ENCODE measurements at places on chromosomes 1 and 21. TPM values are rescaled to one million over a fixed set of nuclear protein-coding genes. Genes with fewer than 3 reads are reported as not detected.

DNA sequence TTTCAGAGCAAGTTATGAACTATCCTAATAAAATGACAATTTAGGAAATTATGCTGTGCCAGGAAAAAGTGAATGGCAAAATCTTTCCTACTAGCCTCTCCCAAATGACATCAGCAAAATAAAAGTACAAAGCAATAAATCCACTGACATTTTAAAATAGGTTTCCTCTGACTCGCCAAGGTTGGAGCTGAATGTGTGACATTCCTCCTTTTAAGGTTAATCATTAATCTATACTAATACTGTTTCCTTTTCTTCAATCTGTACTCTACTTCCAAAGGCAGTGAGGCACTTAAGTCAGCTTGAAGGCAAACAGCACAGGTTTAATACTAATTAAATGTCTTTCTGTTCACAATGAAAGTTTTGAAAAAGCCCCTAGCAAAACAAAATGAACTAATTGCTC lies 15.7 kb downstream of the RNF19B start:
- no peak for DNase-seq

DNA sequence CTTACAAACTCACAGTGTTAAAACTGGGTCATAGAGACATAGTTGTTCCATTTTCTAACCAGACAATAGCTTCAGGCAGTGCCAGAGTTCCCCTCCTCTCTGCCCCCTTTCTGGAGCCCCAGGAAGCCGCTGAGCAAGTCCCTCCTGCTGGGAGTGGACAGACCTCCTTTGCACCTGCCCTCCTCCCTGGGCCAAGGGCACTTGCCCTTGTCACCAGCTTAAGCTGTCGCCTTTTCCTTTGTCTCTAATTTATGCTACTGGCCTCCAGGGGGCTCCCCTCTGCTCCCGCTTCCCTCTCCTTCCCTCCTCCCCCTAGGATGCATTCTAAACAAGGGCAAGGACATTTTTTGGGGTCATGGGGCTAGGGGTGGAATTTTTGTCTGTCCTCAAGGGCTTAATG lies 182.4 kb downstream of the MIS18A start:
- no peak for DNase-seq

GBP4 gene
- total RNA-seq, result 8.3 TPM

DNA sequence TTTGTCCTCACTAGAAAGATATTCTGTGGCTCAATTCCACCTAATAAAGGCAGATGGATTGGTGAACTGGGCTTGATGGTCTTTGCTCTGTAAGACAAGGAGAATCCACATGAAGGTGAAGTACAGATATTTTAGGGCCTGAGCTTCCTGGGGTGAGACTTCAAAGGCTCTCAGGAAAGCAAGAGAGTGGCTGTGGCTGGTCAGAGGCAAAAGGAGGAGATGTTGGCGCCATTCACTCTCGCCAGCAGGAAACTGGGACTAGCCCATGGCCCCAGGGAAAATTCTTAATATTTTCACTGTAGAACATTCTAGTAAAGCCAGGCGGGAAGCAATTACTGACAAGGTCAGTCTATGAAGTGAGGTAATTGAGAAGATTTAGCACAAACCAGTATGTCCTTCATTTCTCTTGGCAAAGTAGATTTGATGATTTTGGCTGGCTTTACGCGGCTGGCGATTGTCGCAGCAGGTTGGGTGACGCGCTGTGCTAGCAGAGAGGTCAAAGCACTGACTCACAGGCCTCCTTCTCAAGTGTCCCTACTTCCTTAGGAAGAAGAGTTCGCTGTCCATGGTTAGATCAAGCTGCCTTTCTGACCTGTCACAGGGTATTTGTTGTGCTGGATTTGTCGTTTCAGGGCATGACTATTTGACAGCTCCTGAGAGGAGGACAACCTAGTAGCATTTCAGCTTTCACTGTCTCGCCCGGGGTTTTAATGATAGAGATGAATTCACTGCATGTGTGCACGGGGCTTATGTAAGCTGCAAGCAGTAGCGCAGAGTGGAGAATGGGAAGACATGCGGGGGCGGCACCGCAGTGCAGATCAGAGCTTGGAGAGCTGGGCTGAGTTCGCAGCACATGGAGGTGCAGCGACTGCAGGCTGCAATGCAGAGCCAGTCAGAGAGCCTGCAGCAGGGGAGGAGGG lies 32.7 kb downstream of the XCL1 start:
- DNase-seq, result peak; percentile 76

HES2 gene
- total RNA-seq, result 0.17 TPM

DNA sequence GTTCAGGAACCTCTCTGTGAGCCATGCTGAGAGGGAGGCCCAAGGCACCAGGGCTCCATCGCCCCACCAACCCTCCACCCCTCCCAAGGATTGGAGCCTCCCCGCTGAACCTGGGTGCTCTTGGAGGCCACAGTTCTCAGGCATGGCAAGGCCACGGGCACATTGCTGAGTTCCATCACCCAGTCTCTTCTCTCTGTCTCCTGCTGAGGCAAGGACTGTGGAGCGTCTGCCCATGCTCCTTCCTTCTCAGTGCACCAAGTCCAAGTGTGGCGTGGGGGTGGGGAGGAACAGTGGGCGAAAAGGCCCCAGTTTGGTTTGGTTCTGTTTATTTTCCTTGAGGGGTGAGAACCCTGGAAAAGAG lies 2.8 kb upstream of the KNCN start:
- no peak for DNase-seq

TMEM52 gene
- 0.74 TPM for total RNA-seq

DNA sequence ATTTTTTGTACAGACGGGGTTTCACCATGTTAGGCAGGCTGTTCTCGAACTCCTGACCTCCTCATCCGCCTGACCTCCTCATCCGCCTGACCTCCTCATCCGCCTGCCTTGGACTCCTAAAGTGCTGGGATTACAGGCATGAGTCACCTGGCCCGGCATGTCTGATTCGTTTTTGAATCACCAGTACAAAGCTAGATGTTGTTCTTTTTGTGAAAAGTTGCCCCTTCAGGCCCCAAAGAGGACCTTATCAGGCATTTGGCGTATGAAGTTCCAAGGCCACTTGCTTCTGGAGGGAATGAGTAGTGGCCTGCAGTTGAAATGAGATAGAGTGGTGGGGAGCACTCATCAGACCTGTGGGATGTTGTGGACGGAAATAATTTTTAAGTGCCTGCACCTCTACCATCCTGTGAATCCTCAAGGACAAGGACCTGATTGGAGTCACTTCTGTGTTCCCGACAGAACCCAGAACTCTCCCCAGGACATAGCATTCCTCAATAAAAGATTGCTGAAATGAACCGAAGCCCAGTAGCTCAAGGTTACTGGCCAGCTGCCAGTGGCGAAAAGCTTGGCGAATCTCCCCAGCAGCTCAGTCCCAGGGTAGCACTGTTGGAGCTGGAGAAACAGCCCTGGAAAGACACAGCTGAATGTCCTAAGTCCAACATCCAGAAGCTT lies 50.1 kb downstream of the NDUFS5 start:
- peak; percentile 84 for DNase-seq

GRCh38 chr1:20615946-20616846 lies 17.1 kb upstream of the PINK1 start:
- DNase-seq, result peak; percentile 76

DNA sequence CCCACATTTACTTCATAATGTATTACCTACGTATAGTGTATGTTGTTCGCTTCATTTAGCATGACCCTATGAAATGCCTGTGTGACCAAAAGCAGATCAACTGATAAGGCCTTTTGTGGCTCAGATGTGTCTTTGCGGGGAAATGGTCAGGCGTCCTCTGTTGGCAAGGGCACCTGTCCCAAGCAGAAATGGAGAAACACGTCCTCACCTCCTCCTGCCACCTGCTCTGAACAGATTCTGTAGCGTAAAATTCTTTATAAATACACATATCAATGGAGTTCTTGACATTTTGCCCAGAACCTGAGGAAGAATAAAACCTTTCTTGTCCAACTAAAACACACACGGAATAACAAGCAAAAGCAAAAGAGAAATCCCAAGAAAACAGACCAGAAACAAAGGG lies 417.9 kb downstream of the KIF26B start:
- DNase-seq, result no peak

DNA sequence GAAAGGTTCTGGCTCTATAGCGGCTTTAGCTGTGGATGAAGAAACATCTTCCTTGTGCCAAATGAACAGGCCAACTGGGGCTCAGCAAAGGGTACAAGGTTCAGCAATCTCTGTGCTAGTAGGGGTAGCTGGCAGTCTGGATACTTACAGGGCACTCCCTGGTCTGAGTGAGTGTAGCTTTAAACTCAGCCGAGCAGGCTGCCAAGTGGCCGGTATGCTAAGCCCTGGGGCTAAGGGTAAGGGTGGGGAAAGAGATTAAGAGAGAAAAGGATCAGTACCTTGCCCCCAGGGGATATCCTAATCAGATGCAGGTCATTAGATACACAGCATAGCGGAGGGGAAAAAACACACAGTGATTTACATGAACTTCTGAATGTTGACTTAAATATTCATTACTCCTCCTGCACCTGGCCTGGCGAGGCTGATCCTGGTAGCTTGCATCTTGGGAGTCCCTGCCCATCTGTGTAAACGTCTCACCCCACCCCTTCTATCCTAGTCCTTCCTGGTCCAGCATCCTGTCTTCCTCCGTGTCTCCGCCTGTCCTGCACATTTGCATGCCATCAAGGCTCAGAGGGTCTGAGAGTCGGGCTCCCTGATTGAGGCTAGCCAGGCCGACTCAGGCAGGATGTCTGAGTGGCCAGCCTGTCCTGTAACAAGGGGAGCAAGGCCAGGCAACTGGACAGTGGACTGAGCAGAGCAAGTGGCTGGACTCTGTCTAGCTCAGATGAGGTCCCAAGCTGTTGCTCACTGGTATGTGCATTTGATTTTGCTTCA lies 39.5 kb upstream of the CNTN2 start:
- no peak for DNase-seq

DNA sequence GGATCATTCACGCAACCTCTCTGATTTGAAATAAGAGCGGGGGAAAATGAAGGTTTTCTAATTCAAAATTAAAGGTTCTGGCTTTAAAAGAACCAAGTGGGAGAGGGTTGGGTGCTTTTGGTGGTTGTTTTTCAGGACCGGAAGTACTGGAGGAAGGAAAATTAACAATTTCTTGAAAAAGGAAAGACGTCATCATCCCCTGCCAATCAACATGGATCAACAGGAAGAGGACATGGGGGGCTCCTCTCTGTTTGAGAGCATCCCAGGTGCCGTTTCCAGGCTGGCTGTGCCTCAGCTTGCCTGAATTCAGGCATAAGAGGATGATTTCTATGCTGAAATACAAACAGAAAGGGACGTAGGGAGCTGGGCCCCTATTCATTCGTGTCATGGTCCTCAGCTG lies 21.6 kb upstream of the NID1 start:
- no peak for DNase-seq

- no peak for DNase-seq
Observed at GRCh38 chr1:147665521-147665920, 4.8 kb downstream of the ACP6 start.

DNA sequence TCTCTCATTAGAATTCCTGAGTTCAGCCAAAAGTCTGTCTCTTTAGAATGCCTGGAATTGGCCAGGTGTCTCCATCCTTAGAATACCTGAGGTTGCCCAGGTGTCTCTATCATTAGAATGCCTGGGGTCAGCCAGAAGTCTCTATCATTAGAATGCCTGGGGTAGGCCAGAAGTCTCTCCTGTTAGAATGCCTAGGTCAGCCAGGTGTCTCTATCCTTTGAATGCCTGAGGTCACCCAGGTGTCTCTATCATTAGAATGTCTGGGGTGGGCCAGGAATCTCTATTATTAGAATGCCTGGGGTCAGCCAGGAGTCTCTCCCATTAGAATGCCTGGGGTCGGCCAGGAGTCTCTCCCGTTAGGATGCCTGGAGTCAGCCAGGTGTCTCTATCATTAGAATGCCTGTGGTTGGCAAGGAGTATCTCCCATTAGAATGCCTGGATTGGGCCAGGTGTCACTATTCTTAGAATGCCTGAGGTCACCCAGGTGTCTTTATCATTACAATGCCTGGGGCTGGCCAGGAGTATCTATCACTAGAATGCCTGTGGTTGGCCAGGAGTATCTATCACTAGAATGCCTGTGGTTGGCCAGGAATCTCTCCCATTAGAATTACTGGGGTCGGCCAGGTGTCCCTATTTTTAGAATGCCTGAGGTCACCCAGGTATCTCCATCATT lies 43.0 kb downstream of the RNF187 start:
- no peak for DNase-seq

TPTE gene
- not detected for total RNA-seq

ERICH3 gene
- not detected for total RNA-seq
